ENCODE measurements at places on chromosomes 2 and 18. TPM values are rescaled to one million over a fixed set of nuclear protein-coding genes. Genes with fewer than 3 reads are reported as not detected.

DNA sequence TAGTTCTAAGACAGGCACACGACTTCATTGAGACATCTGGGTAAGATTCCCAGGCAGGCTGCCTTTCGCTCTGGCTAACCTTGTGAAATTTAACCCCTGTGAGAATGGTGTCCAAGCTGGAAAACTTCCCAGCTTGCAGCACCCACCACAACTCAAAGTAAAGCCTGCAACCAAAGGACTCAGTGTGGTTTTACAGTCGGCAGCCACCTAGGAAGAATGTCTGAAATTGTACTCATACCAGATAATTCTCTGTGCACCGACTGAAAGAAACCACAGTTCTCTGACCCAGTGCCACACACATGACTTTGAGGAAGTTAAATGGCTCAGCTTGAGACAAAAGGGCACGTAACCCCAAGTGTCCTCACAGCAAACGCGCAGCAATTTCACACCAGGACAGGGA is 125.7 kb downstream of the RBMS1 start:
- H3K4me3 ChIP-seq = no peak overlapping the region
- DNase-seq = no peak
- no peak overlapping the region for H3K27ac ChIP-seq
- no peaks in the 10 kb centered on the region for H3K27me3 ChIP-seq
- H3K4me1 ChIP-seq = no peaks in the 10 kb centered on the region
- no peaks in the 10 kb centered on the region for H3K36me3 ChIP-seq

DNA sequence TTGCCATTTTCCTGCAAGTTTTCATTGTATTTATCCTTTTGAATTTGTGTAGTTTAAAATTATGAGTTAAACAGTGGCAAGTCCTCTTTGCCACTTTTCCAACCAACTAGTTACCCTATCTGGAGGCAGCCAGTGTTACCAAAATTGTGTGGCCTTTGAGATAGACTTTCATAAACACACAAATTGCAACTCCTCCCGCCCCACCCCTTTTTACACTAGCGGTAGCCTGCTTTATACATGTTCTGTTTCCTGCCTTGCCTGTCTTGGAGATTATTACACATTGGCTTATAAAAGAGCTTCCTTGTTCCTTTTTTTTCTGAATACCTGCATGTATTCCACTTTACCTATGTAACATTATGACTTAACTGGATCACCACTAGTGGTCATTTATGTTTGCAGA is 56.5 kb downstream of the RPIA start:
- no peak for DNase-seq
- no peak overlapping the region for H3K4me3 ChIP-seq
- H3K4me1 ChIP-seq = no peaks in the 10 kb centered on the region

GRCh38 chr2:241835611-241836010 is 23.1 kb downstream of the PDCD1 start:
- no peak overlapping the region for H3K27ac ChIP-seq
- DNase-seq = no peak
- H3K4me3 ChIP-seq = no peak overlapping the region
- H3K36me3 ChIP-seq = no peaks in the 10 kb centered on the region
- H3K27me3 ChIP-seq = no peaks in the 10 kb centered on the region
- H3K4me1 ChIP-seq = no peaks in the 10 kb centered on the region

DNA sequence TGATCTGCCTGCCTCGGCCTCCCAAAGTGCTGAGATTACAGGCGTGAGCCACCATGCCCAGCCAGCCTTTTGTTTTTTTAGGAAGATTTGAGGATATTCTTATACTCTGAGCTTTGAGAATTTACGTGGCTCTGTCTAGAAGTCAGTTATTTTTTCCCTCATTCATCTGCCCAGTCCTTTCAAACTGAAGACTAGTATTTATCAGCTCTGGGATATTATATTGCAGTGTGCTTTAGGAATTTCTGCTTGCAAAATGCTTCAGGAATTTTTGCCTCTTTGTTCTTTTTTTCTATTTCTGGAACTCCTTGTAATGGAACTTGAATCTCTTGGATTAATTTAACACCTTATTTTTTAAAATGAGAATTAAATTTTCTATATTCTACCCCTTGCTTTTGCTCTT is 22.6 kb downstream of the ACSL3 start:
- H3K4me1 ChIP-seq = no peaks in the 10 kb centered on the region
- H3K27ac ChIP-seq = no peak overlapping the region
- H3K27me3 ChIP-seq = no peaks in the 10 kb centered on the region
- H3K4me3 ChIP-seq = no peak overlapping the region
- H3K36me3 ChIP-seq = no peaks in the 10 kb centered on the region

DNA sequence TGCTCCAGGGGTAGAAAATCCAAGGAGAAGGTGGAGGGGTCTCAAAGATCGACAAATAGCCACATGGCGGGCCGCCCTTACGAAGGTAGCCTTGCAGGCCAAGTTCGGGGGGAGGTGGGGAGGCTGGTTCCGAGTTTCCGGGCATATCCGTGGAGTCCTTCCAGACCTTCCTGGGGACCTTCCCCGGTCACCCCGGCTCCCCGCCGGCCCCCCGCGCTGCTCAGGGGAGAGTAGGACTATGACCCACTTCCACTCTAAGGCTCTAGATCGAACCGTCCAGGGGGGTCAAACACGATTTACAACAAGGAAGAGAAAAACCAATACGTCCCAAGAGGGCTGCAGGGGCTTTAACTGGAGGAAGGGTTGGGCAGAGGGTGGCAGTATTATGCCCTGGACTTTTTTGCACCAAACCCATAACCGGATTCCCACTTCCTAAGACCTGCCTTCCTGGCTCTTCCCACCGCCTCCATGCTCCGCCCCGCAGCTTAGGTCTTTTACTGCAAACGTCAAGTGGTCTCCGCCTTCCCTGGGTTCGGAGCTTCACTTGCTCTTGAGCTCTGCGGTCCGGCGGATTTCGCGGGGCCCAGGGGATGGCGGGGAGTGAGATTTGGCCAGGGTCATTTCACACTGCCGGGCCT is 779 bp upstream of the LYPD6 start:
- no peak for DNase-seq
- H3K4me1 ChIP-seq = peaks cover 3% of the 10 kb centered on the region
- H3K36me3 ChIP-seq = no peaks in the 10 kb centered on the region
- peak overlapping the region; percentile 91 for H3K4me3 ChIP-seq

IL1R1 gene
- total RNA-seq = 157 TPM

DNA sequence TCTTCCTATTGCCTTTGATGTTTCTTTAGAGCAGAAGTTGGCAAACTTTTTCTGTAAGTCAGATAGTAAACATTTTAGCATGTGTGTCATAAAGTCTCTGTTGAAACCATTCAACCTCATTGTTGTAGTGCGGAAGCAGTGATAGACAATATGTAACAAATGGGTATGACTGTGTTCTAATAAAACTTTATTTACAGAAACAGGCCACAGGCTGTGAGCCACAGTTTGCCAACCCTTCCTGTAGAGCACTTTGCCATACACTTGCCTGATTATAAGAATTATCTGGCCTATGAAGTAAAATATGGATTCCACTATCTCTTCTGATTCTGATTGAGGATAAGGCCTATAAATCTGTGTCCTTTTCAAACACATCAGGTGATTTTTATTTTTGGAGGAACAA is 237.4 kb downstream of the DOK6 start:
- H3K27ac ChIP-seq = no peak overlapping the region
- H3K4me1 ChIP-seq = no peaks in the 10 kb centered on the region
- no peak overlapping the region for H3K4me3 ChIP-seq

DNA sequence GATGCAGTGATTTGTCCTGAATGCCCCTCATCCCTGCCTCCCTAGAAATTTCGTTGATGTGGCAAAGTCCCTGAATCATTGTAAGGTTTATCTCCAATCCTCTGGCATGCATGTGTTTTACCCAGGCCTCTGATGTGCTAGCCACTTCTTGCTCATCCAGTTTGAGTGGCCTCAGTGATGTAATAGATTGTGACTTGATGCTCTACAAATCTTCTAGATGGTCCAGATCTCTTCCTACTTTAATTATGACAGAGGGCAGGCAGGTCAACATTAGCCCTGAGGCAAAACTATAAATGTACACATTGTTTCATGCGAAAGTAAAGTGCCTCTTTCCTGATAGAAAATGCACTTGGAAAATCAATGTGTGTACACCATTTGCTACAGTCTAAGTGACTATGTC is 54.5 kb downstream of the LONRF2 start:
- no peak for DNase-seq
- H3K36me3 ChIP-seq = no peaks in the 10 kb centered on the region
- H3K27me3 ChIP-seq = no peaks in the 10 kb centered on the region
- H3K27ac ChIP-seq = no peak overlapping the region

PID1 gene
- 15.0 TPM for total RNA-seq

GRCh38 chr2:190408538-190409271 is 550 bp downstream of the MFSD6 start:
- no peaks in the 10 kb centered on the region for H3K36me3 ChIP-seq
- DNase-seq = peak; percentile 73
- H3K4me1 ChIP-seq = peaks cover 22% of the 10 kb centered on the region
- H3K27me3 ChIP-seq = no peaks in the 10 kb centered on the region

DNA sequence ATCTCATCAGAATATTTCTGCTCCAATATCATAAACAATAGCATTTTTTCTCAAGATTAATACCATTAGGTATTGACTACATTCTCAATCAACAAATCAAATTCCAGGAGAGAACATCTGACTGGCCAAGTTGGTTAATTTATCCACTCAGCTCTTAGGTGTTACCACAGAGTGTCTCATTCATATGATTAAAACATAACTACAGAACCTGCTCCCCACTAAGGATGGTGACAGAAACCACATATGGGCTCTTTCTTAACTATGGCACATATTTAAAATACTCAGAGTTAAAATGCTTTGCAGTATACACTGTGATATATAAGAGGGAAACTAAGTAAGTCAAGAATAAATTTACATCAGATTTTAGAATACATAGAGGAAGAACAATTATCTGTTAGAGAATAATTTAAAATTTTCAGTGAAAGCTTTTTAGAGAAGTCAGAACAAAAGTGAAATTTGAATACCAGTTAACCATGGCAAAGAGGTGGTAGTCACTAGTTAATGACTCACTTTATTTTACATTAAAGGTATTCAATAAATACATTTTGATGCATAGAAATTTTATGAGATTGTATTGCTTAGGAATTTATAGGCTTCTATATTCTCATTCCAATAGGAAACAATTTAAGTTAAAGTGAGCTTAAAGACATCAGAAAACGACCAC is 1120.8 kb upstream of the TMEFF2 start:
- H3K4me3 ChIP-seq = no peak overlapping the region
- no peak overlapping the region for H3K27ac ChIP-seq
- no peaks in the 10 kb centered on the region for H3K36me3 ChIP-seq
- H3K4me1 ChIP-seq = no peaks in the 10 kb centered on the region
- no peaks in the 10 kb centered on the region for H3K27me3 ChIP-seq

DNA sequence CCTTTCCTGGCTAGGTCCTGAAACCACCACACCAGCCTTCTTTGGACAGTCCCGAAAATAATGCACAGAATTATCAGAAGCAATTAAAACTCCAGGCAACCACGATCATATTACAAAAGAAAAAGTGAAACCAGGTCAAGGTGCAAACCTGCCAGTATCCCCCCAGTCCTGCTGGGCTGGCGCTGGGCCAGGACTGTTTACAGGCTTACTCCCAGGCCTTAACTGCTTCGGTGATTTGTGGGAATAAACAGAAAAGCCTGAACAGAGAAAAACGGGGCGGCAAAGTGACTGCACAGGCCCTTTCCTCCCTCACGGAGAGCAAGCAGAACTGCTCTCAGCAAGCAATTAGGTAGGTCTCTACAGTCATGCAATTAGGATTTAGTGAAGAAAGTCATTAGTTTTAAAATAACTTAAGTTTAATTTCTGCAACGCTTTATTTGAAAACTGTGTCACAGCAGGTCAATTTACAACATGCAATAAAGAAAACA is 1.3 kb downstream of the HDAC4 start:
- peaks cover 2% of the 10 kb centered on the region for H3K4me1 ChIP-seq
- DNase-seq = peak; percentile 71
- peak overlapping the region; percentile 76 for H3K27ac ChIP-seq
- no peaks in the 10 kb centered on the region for H3K36me3 ChIP-seq
- no peaks in the 10 kb centered on the region for H3K27me3 ChIP-seq

DNA sequence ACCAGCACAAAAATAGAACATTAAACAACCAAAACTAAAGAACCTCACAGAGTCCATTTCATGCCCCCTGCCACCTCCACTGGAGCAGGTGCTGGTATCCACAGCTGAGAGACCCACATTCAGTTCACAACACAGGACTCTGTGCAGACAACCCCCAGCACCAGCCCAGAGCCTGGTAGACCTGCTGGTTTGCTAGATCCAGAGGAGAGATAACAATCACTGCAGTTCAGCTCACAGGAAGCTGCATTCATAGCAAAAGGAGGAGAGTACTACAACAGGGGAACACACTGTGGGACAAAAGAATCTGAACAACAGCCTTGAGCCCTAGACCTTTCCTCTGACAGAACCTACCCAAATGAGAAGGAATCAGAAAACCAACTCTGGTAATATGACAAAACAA is 326.7 kb downstream of the METTL4 start:
- no peaks in the 10 kb centered on the region for H3K27me3 ChIP-seq
- H3K4me1 ChIP-seq = no peaks in the 10 kb centered on the region
- DNase-seq = no peak

SULT6B1 gene
- total RNA-seq = not detected

VIL1 gene
- 1,274 TPM for total RNA-seq

DNA sequence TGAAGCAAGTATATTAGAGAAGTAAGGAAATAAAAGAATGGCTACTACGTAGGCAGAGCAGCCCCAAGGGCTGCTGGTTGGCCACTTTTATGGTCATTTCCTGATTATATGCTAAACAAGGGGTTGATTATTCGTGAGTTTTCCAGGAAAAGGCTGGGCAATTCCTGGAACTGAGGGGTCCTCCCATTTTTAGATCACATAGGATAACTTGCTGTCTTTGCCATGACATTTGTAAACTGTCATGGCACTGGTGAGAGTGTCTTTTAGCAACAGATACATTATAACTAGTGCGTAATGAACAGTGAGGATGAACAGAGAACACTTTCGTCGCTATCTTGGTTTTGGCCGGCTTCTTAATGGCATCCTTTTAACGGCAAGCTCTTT is 2.6 kb upstream of the UBE2F start:
- H3K4me1 ChIP-seq = peaks cover 21% of the 10 kb centered on the region
- H3K27me3 ChIP-seq = no peaks in the 10 kb centered on the region
- no peak overlapping the region for H3K27ac ChIP-seq
- DNase-seq = no peak

DNA sequence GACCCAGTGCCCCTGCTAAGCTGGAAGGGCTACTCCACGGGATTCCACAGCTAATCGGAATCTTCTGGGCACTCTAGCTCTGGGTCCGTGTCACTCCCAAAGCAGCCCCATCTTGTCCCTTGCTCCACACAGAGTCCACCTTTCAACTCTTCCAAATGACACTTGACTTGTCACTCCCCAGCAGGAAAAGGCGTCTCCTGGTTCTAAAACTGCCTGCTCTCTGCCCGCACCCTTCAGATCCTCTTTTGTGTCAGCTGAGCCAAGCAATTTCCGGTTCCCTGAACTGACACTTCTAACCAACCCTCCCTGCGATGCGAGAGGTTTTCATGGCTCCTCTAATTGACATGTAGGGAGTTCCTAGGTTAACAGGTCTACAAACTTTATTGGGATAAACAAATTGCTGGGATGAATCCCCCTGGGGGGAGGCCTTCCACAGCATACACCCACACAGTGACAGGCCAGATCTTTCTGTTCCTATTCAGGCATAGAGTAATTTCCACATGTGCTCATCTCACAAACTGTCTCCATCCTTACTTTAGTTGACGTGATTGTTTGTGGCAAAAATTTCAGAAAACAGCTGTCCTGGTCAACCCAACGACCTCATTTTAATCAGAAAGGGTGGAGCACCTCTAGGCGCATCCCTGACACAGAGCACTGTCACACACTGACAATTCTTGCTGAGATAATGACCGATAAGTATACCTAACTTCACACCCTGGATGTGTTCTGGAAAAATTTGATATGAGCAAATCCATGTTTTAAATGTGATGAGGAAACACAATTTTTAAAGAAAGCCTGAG is 104.9 kb downstream of the RBMS1 start:
- no peak overlapping the region for H3K4me3 ChIP-seq
- peak overlapping the region; percentile 53 for H3K27ac ChIP-seq
- H3K27me3 ChIP-seq = no peaks in the 10 kb centered on the region
- peaks cover 18% of the 10 kb centered on the region for H3K4me1 ChIP-seq
